Activated CD4-positive, alpha-beta memory T cell treated with anti-CD3 and anti-CD28 coated beads, Interleukin-2, amount 10 ng/mL, durations not matched to agents 7 days and 5 days (primary cell): ENCODE measurements at places on chromosomes 16 and 17.

GRCh38 chr16:877242-878071 lies 76.9 kb upstream of the GNG13 start:
- no peak for DNase-seq

- no peak for DNase-seq
These were observed 1.1 kb downstream of the SMIM5 start for GRCh38 chr17:75634376-75634740.

DNA sequence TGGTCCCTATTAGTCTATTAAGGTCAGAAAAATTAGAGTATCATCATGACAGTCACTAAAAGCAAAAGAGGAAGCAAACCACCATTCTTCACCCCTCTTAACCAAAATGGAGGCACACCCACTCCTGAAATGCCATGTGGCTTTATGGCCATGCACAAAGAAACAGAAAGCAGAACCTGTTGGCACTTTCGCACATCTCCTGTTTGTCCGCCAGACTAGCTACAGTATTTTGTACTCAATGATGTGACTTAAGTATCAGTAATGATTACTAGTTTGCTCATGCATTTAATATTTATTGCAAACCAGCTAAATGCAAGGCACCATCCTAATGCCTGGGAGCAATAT lies 70.2 kb upstream of the GNAO1 start:
- DNase-seq: no peak

DNA sequence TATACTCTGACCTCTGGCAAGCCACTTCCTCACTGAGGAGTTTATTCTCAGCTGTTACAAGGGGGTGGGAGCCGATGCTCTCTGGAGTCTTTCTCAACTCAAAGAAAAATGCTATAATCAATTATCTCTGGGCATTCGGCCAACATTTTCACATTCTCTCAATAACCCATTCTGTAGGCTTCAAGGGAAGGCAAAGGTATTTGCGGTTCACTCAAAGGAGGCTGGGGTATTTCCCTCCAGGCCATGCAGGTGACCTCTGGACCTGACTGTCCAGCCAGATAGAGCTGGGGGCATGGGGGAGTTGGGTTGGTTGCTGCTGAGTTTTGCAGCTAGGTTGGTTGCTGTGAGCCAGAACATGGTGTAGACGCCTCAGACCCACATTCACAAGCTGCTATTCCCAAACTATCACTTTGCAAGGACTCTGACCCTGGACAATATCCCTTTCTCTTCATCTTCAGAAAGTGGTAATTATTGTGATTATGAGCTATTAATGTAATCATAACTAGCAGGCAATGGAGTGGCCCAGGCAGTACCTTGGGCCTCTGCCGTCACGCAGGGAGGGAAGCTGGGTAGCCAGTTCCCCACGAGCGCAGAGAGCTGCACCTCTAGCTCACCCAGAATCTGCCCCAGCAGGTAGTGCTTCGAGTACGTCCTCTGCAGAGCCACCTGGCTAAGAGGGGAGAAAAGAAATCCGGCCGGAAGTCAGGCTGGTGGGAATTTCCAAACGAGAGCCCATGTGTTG lies 42.1 kb downstream of the AIPL1 start:
- no peak for DNase-seq

GRCh38 chr16:59759296-59759695 lies 1025.2 kb upstream of the GOT2 start:
- no peak for DNase-seq

GRCh38 chr17:40531051-40531991 lies 29.9 kb upstream of the TNS4 start:
- DNase-seq: peak; percentile 64
